ENCODE measurements at places on chromosomes 3 and 15. TPM values are rescaled to one million over a fixed set of nuclear protein-coding genes. Genes with fewer than 3 reads are reported as not detected.

DNA sequence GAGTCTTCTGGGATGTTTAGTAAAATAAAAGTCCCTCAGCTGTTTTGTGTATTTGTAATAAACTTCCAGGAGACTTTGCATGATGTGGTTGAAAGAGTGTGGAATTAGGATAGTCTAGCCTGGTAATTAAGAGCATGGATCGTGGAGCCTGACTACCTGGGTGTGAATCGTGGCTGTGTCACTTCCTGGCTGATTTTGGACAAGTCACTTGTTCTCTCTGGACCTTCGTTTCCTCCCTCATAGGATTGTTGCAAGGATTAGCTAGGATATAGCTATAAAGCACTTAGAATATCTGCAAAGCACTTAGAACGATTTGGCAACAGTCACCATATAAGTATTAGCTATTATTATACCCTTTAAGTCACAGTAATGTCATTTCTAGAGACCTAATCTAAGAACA lies 40.2 kb downstream of the SLMAP start:
- no peak for DNase-seq

- no peak for DNase-seq
Measured at GRCh38 chr3:138800248-138800647, 34.5 kb downstream of the PIK3CB start.

GRCh38 chr3:30655187-30655812 lies 48.9 kb downstream of the TGFBR2 start:
- no peak for DNase-seq

GRCh38 chr3:102661707-102662497 lies 227.1 kb downstream of the ZPLD1 start:
- DNase-seq, result no peak

DNA sequence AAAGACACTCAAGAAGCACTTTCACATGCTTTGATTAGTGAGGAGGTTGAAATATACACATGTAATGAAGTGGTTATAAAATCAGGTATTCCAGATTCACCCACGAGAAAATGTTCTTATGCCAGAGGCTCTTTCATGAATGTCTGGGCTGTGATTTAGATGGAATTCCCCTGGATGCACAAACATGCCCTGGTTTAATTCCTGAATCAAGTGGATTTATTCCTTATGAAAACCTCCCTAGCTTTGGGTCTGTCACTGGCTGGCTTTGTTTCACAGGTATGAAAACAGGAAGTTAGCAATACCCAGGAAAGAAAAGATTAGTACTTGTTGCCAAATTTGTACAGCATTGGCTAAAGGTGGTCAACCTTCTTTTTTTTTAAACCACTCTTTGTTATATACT lies 1123.0 kb downstream of the ROBO1 start:
- no peak for DNase-seq

DNA sequence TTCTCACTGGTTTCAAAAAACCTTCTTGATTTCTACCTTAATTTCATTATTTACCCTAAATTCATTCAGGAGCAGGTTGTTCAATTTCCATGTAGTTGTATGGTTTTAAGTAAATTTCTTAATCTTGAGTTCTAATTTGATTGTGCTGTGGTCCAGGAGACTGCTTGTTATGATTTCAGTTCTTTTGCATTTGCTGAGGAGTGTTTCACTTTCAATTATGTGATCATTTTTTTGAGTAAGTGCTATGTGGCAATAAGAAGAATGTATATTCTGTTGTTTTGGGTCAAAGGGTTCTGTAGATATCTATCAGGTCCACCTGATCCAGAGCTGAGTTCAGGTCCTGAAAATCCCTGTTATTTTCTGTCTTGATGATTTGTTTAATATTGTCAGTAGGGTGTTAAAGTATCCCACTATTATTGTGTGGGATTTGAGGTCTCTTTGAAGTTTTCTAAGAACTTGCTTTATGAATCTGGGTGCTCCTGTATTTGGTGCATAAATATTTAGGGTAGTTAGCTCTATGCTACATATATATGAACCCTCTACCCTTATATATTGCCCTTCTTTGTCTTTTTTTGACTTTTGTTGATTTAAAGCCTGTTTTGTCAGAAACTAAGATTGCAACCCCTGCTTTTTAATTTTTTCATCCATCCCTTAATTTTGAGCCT lies 158.4 kb upstream of the TPRG1 start:
- DNase-seq, result no peak

- no peak for DNase-seq
Measured at GRCh38 chr15:47678040-47678439, 39.3 kb upstream of the SEMA6D start.

GRCh38 chr3:126678693-126679317 lies 23.9 kb upstream of the TXNRD3 start:
- DNase-seq, result no peak

Gene ONECUT1
- not detected for polyA plus RNA-seq

Gene ZBTB47
- 7.7 TPM for polyA plus RNA-seq

Gene MEIS2
- 35.0 TPM for polyA plus RNA-seq

Gene ADIPOQ
- polyA plus RNA-seq, result not detected

Gene C3orf22
- 0.04 TPM for polyA plus RNA-seq
